Stimulated activated CD4-positive, alpha-beta T cell treated with anti-CD3 and anti-CD28 coated beads, Interleukin-2, amount 100 ng/mL, for 48 hours (primary cell): ENCODE measurements at places on chromosomes 12 and 14.
A peak's percentile ranks its signal among the peaks of the same experiment; 100 is the strongest.

DNA sequence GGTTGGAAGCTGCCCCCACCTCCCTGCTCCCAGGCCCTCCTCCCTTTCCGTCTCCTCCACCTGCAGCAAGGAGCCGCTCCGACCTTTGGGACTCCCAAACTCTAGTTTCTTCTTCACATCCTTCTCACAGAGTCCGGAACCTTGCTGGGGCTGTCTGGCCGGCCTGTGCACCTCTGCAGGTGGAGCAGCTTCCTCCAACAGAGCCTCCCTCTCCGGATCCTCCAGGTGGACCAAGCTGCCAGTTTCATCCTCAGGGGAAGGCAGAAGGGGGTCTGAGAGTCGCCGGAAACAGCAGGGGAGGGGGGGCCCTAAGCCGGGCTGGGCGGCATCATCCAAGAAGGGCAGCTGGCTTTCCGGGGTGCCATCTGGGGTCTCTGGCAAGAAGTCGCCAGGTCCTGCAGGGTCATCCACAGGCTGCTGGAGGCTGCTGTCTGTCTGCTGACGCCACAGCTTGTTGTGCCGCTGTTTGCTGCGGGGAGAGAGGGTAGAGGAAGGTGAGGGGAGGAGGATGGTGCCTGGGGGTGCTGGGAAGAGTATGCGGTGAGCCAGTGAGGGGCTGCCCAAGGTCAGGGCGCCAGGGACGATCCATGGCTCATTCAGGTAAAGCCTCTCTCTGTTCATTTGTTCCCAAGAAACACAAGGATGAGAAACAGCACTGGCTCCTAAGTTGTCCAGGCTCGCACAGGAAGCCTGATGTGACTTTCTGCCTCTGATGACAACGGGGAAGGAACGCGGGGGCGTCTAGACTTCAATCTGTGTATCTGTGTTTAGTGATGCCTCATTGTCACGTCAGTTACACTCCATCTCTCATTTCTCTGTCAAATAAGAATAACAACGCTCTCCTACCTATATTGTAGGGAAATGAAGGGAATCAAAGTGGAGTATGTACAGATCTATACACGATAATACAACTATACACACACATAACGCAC is 61.3 kb upstream of the CORO1C start:
- DNase-seq = no peak

DNA sequence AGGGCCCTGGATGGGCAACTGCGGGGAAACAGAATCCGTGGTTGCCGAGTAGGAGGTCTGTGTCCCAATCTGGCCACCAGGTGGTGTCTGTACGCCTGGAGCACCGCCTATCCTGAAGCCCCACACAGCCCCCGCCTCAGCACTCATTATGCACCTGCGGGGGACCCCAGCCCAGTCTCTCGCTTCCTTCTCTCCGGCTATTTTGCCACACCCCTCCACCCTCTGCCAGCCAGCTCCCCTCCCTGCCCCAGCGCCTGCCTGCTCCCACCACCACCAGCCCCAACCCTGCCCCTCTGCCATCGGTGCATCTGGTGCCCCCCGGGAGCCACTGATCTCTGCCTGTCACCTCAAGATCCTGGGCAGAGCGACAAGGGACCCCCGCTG is 2.2 kb upstream of the NXPH4 start:
- DNase-seq = peak; percentile 65

GRCh38 chr12:62163368-62163767 is 96.8 kb upstream of the USP15 start:
- no peak for DNase-seq

DNA sequence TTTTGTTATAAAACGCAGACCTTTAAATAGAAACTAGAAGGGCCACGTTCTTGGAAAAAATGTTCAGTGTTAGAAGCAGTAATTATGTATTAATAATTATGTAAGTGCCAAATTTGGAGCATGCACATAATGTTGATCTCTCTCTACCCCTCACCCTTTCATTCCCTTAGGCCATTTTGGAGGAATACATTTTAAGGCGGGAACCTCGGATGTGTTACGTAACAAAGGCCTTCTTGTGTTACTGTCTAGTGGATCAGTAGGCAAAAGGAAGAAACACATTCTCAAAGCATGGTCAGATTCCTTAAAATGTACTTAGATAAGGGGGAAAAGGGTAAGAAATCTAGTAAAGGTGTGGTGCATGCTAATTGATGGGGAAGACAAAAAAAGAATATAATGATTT is 52.7 kb downstream of the RASSF3 start:
- no peak for DNase-seq

GRCh38 chr12:46675736-46676135 is 150.1 kb downstream of the SLC38A4 start:
- no peak for DNase-seq

GRCh38 chr12:92528097-92528496 is 174.7 kb upstream of the PLEKHG7 start:
- no peak for DNase-seq

DNA sequence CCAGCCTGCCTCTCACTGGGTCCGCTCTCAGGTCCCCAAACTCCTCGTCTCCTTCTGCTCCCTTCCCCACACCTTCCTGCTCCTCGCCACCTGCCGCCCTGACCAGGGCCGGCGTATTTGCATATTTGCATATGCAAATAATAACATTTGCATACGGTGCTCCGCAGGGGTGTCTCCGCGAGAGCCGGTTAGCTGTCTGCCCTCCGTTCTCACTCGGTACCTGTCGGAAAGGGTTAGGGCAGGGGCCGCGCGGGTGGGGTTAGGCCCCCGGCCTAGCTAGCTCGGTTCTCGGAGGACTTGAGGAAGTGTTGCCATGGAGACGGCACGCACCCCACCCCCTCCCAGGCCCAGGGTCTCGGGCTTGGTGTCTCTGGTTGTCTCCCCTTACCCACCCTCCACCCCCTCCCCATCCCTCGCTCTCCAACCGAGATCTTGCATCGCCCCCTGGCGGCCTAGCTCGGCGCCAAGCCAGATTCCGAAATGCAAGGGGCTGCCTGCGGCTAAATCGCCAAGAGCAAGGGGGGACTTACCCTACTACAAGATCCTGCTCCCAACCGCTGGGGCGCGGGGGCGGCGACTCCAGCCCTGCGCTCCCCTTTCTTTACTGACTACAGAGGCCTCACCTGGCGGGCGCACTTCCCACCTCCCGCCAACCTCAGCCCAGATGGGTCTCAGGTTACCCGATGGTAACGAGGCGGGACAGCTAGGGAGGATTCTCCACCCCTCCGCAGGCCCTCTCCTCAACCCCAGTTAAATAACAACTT is 8.1 kb downstream of the STAC3 start:
- DNase-seq = peak; percentile 72

GRCh38 chr14:84375235-84375634 is 1154.7 kb upstream of the FLRT2 start:
- no peak for DNase-seq

- no peak for DNase-seq
These were observed 89.6 kb downstream of the TTC7B start for GRCh38 chr14:90726656-90727055.

GRCh38 chr12:41465526-41465925 is 277.4 kb downstream of the PDZRN4 start:
- DNase-seq = no peak

- no peak for DNase-seq
These were observed 9.3 kb upstream of the PTHLH start for GRCh38 chr12:27981874-27982273.

GRCh38 chr12:124842073-124842749 is 21.5 kb downstream of the SCARB1 start:
- no peak for DNase-seq

DNA sequence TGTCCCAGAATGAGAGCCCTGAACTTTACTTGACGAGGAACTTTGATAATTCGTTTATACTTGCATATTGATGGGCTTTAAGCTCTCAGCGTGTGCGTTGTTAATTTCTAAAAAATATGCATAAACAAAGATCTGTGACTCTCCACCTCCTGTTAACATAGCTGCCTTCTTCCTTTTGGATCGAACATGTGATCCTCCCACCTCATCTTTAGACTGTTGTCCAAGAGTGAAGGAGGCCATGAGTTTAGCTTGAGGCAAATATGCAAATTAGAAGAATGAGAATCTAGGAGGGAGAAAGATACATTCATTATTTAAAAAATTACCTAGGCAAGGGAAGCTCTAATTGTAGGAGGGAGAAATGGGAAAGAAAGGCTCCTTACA is 617 bp downstream of the TTC8 start:
- no peak for DNase-seq

GRCh38 chr12:59066445-59066844 is 146.1 kb upstream of the LRIG3 start:
- DNase-seq = no peak

DNA sequence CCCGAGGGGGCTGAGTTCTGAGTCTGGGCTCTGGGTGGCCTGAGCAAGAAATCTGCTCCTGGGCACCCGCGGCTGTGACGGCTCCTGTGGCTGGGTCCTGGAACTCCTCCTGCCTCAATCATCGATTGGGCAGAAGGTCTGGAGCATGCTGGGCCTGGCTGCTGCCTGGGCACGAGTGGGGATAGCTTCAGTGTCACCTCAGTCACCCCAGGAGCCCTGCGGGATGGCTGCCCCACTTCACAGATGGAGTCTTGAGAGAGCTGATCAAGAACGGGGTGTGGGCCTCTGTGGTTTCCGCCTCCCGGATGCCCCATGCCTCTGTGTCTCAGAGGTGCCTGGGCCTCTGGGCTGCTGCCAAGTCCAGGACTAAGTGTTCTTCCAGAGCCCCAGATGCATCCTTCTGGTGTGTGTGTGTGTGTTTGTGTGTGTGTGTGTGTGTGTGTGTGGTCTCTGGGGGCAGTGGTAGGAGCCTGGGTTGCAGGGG is 185.6 kb upstream of the C14orf180 start:
- DNase-seq = peak; percentile 29

DNA sequence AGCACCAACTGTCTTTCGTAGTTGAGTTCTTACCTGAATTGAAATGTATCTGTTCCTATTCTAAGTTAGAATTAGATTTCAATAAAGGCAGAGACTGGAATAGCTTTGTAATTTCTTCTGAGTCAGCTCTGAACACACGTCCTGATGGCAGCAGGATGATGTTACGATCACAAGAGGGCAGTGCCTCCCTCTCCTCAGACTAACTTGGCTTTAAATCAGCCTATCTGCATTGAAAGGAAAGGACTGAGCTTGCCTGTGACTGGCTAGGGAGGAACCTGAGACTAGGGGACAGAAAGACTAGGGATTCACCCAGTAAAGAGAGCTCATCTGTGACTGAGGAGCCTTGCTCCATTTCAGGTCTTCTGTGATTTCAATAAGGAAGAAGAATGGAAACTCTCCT is 323.7 kb upstream of the OR4E1 start:
- no peak for DNase-seq

DNA sequence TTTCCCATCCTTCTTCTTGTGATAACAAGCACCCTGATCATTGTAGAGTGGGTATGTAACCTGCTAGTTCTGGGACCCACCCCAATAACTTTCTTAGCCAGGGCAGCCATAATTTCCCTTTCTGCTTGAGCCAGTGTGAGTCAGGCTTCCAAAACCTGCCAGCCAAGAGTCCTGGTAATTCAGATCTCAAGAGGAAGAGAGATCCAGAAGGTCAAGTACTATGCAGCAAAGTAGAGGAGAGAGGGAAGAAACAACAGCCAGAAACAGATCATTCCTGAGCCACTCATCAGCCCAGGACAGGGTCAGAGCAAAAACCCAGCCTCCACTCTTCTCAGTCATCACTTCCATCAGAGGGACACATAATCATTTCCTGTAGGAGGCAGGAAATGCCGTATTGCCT is 182.0 kb downstream of the DICER1 start:
- DNase-seq = no peak

- no peak for DNase-seq
These were observed 43.2 kb downstream of the ERC1 start for GRCh38 chr12:1034243-1034642.

DNA sequence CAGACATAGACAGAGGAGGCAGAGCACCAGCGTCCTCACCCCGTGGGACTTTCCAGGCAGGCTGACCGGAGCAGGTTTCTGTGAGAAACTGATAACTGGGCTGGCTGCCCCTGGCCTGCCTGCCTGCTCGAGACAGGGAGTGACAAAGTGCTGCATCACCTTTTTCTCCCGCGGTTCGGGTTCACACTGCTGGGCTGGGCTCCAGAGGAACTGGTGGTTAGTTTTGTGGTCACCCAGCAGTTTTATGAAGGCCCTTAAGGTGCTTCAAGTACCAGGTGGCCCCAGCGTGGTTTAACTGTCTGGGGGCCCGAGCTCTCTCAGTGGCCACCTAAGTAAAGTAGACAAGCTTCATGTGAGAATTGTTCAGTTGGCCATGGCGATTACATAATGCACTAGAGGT is 1073.6 kb downstream of the BCL11B start:
- no peak for DNase-seq

GRCh38 chr12:117064596-117064995 is 34.6 kb downstream of the TESC start:
- no peak for DNase-seq

DNA sequence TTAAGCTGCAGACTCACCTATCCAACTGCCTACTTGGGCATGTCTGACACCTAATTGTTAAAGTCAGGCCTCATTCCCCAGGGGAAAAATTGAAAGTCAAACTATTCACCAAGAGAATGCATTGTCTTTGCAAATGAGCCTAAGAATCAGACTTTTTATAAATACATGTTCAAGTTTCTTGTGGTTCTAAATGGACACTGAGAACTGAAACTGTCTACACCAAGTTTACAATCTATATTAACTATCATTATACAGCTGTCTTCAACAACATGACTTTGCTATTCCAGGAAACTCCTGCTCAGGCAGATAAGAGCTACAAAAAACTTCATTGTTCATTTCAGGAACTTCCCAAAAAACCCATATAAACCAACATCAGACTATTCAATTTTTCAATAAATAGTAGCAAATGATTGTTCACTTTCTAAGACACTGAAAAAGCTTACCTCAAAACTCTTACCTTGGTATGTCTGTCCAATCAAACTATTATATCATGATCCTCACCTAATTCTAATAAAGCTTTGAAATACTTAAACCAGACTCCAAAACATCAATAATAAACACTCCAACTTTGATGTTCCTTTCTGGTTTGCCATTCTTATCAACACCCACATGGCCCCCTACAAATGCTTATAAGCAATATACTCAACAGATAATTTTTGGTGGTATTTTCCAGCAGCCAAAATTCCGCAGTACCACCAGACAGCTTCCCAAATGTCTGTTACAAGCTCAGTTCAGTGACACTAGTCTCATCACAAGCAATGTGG is 24.2 kb downstream of the CDK17 start:
- DNase-seq = no peak

DNA sequence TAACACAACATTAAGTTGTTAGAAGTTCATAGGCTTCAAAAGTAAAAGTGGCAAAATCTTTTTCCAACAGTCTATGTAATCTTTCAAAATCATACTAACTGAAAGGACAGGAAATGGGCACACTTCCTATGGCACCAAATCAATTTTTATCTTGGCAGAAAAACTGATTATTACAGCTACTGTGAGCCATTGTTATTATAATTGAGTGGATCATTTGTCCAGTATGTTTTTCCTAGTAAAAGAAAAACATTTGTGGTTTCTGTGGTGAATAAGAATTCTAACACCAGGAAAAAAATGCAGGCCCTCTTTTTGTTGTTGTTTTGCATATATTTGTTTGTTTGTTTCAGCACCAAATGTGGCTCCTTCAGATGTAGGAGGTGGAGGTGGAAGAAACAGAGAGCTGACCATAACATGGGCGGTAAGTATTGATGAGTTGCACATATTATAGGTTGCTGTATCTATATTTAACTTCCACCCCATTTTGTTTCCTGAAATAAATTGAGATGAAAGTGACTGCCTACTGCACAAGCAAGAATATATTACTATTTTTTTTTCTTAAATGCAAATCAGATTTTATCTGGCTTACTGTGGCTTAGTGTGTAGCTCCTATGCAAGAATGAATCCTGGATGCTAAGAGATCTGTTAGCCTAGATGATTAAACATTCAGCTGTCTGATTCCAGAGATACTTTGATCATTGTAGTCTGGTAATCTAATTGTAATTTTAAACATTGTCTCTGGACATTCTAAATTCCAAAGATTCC is 174.1 kb upstream of the PDZRN4 start:
- DNase-seq = no peak
